ENCODE measurements at places on chromosomes 7 and 10. TPM values are rescaled to one million over a fixed set of nuclear protein-coding genes. Genes with fewer than 3 reads are reported as not detected.

Gene LRCH4
- 75.5 TPM for total RNA-seq

Gene TAS2R4
- total RNA-seq, result 0.20 TPM

DNA sequence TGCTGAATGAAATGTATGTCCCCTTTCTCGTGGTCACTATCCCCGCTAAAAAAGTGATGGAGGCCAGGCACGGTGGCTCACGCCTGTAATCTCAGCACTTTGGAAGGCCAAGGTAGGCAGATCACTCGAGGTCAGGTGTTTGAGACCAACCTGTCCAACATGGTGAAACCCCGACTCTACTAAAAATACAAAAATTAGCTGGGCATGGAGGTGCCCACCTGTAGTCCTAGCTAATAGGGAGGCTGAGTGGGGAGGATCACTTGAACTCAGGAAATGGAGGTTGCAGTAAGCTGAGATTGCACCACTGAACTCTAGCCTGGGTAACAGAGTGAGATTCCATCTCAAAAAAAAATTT lies 91.4 kb upstream of the MKLN1 start:
- no peak for DNase-seq

DNA sequence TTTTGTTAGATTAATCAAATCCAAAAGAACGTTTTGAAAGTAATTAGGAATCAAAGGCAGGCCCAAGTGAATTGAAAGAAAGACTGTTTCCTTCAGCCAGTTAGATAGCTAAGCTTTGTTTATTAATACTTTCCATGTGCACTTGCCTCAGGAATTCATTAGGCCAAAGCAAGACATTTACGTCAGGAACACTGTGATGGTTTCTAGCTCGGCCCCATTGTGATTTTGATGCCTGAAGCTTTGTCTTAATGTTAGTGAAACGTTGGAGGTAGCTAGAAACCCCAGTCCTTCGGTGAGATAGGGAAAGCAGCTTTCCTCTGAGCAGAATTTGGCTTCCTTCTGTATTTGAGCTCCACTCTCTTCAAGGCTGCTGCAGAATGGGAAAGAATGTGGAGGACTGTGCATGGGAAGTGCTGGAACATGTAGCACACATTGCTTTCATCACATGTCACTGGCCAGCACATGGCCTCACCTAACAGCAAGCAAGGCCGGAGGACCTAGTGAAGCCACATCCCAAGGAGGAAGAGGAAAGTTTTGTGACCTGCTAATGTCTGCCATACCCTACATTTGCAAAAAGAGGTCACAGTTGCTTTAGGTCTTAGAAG lies 64.1 kb downstream of the PCGF5 start:
- no peak for DNase-seq

GRCh38 chr10:75801121-75801520 lies 369.7 kb downstream of the LRMDA start:
- no peak for DNase-seq

- DNase-seq, result no peak
These were observed 107.7 kb downstream of the BBS9 start for GRCh38 chr7:33237036-33237435.

Gene GNAT3
- not detected for total RNA-seq

Gene RNF32
- 0.43 TPM for total RNA-seq

DNA sequence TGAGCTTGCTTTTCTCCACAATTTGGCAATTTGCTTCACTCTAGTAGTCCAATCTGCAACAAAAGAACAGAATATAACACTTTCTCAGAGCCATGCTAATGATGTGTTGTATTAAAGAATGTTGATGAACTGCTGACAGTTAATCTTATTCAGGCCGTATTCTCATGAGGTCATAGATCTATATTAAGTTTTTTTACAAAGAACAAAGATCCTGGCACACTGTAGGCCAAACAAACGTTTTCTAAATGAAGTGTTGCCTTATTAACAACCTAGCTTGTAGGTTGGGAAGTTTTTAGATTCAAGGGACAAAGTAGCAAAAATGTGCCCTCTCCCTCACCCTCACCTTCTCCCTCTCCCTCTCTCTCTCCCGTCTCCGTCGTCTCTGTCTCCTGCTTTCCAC lies 6.8 kb downstream of the HILPDA start:
- no peak for DNase-seq

GRCh38 chr7:28407651-28408050 lies 4.7 kb upstream of the CREB5 start:
- no peak for DNase-seq

GRCh38 chr7:16203065-16203464 lies 218.3 kb downstream of the CRPPA start:
- DNase-seq, result no peak

Gene RPS24
- total RNA-seq, result 1,842 TPM

GRCh38 chr7:6167004-6167551 lies 105.3 kb downstream of the CYTH3 start:
- no peak for DNase-seq

Gene LLCFC1
- total RNA-seq, result not detected

GRCh38 chr7:150367677-150368095 lies 936 bp upstream of the REPIN1 start:
- DNase-seq, result no peak

DNA sequence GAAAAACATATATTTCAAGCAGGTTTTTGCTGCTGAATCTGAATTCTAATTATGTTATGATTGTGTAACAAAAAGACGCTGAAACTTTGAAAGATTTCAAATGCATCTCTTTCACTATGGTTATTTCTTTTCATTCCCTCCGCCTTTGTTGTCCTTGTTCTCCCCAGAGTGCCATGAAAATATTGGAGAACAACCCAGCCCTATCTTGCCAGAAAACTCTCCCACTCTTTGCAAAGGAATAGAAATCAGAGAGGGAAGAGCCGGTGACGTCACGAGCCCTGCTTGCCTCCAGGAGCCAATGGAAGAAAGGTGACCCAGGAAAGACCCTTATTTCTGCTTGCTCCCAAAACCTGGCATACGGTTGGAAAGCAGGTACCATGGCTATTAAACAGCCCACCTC lies 3.4 kb downstream of the GFRA1 start:
- DNase-seq, result no peak

Gene ZWINT
- total RNA-seq, result 46.7 TPM

GRCh38 chr10:127118034-127118433 lies 78.4 kb downstream of the INSYN2A start:
- no peak for DNase-seq

Gene IKZF1
- total RNA-seq, result 229 TPM

GRCh38 chr7:70312336-70312735 lies 714.1 kb downstream of the AUTS2 start:
- no peak for DNase-seq

GRCh38 chr7:45582868-45583277 lies 8.7 kb downstream of the ADCY1 start:
- no peak for DNase-seq

- no peak for DNase-seq
These were observed 1.1 kb upstream of the SEC31B start for GRCh38 chr10:100520811-100521210.

Gene NYAP1
- 0.18 TPM for total RNA-seq

DNA sequence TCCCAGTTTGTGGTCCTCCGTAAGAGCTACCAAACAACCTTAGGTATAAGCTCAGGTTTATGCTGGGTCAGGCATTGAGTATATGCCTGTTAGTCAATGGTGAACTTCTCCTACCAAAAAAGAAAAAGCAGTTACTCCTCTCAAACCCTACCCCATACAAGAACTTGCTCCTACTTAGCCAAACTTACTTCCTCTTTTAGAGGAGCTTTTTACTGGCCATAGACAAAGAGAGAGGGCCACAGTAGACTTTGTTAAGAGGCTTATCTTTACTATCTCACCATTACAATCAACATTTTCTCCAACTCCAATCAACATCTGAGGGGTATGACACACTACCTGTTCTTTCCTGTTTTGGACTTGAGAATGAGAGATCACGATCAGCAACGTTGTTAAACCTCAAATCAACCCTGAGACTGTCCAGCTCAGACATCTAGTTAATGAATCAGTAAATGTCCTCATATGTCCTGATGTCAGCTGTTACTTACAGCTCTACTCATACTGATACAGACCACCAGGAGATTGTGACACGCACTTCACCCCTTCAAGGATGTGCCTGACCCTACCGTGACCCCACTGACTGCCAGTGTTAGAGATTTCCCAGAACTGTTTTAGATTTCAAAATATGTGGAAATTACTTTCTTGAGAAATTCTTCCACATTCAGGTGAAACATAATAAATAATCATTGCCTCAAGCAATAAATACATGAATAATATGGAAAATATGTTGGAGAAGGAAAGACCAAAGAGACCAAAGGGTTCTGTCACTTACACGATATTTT lies 18.4 kb upstream of the CCDC71L start:
- no peak for DNase-seq

DNA sequence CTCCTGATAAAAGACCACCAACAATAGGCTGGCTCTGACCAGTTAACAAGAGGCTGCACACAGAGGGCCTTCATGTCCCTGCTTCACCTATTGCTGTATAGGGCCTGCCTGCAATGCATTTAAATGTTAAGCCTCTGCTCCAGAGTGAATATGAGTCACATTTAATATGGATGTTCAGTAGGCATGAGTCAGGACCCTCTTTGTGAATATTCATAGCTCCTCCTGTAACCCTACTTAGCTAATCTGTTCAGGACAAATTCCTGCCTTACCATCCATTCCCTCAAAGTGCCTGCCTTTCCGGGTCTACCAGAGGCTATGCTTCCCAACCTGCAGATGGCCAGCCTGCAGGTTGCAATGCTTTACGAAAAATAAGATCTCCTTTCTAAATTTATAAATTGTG lies 32.5 kb downstream of the ARHGAP22 start:
- no peak for DNase-seq

DNA sequence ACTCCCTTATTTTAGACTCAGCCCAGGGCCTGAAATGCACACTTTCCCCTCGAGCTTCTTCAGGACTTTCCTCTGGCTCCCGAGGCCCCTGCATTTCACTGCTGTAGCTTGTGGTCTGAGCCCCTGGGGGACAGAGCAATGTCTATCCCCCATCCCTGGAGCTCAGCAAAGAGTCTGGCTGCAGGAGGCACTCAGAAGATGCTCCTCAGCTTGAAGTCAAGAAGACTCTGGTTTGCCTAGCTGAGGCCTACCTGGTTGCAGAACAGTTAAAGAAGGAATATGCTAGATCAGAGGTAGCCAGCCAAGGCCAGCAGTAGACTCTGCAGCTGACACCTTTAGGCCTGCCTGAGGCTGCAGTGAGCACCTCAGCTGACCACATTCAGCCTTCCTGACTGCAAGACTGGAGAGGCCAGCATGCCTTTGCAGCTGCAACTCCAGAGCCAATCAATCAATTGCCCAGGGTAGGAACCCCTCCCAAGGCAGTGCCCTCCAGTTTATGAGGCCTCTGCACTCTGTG lies 36.9 kb upstream of the IKZF1 start:
- no peak for DNase-seq

Gene NUDT1
- total RNA-seq, result 96.8 TPM

DNA sequence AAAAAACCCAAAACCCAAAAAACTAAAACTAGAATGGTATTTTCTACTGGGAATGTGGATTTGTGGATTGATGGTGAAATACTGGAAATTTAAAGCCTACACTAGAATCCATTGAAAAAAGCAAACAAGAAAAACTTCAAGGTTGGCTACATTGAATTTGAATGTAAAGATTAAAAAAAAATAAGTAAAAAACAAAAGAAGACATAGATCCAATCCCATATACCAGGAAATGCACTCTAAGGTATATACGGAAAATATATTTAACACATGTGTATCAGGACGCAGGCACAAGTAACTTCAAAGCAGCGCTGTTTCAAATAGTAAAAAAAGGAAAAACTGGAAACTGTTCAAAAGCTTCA lies 754 bp upstream of the BBS9 start:
- no peak for DNase-seq

GRCh38 chr7:92653136-92653535 lies 62.9 kb upstream of the FAM133B start:
- no peak for DNase-seq

DNA sequence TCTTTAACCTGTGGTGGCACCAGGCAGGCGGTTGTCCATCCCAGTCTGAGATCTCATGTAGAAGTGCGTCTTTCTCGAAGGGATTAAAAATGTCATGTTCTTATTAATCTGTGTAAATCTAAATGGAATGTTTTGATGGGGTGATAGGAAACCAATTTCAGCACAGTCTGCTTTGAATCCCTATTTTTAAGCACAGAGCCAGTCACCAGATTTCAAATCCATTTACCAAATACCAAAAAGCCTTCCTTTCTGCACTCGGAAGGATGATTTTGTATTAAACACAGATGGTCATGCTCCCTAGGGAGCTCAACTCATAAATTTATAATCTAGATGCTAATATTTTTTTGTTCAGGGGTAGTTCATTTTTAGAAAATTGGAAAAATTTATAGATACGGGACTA lies 160.6 kb upstream of the AOAH start:
- no peak for DNase-seq

DNA sequence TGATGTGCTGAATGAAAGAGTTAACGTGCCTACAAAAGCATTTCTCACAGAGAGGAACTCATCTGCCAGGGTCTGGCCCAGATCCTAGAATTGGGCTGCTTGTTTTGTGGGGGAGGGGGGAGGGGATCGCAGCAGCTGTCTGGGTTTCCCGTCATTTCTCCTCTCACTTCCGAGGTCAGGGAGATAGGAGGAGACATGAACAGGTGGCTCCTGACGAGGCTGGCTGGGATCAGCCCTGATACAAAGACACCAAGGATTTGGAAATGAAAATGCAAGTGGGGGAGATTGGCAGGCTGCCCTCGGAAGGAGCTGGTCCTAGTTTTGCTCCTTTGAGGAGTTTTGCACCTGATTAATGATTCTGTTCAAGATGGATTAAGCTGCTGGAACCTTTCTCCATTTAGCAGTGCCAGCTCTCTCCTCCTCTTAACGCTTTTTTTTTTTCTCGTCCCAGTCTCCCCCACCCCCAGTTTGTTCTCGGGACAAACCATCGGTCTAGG lies 86.8 kb upstream of the KMT2C start:
- no peak for DNase-seq

Gene CXCL12
- total RNA-seq, result not detected

Gene SDK1
- 0.05 TPM for total RNA-seq

- no peak for DNase-seq
These were observed 257.9 kb downstream of the PTPRN2 start for GRCh38 chr7:158329686-158330085.

GRCh38 chr7:115037128-115037802 lies 115.4 kb downstream of the MDFIC start:
- no peak for DNase-seq

DNA sequence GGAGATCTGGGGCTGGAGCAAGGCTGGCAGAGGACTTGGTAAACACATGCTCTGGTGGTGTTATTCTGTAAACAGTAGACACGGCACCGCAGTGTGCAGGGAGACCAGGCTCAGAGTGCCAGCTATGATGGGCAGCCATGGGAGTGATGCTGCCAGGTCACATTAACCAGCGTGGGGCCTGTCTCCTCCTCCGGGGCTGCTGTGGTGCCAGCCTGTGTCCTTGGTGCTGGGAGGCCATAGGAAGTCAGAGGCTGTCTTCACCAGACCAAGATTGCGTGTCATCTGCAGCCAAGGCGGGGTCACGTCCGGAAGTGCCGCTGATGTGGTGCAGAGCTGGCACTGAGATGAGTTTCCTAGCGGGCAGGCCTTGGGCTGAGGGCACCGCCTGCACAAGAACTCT lies 236.0 kb downstream of the GLRX3 start:
- no peak for DNase-seq

Gene EN2
- total RNA-seq, result not detected

DNA sequence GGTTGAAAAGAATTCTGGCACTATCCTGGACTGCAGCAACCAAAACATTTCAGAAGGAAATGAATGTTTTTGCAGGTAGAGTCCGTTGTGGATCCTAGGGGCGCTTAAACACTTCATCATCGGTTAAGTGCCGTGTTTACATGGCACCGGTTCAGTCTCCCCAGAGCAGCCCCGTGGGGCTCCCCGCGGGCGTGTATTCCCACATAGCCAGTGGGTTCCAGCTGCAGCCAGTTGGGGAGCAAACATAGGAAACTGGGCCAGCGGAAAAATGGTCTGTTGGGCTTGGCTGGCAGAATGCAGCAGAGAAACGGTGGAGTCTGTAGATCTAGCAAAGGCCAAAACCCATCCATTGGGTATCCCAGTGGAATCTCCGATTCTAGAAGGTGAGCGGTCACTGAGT lies 113.0 kb upstream of the SH2B2 start:
- DNase-seq, result no peak
